Naive thymus-derived CD4-positive, alpha-beta T cell (primary cell): ENCODE measurements at places on chromosomes 1 and 21. TPM values are rescaled to one million over a fixed set of nuclear protein-coding genes. Genes with fewer than 3 reads are reported as not detected.
A peak's percentile ranks its signal among the peaks of the same experiment; 100 is the strongest.

Gene HUNK
- 0.54 TPM for total RNA-seq

Gene DENND2C
- total RNA-seq, result 0.05 and 0.27 TPM in 2 replicates

Gene RGS13
- total RNA-seq, result not detected

Gene HAO2
- not detected for total RNA-seq

Gene TSSK3
- 2.7 TPM for total RNA-seq

Gene FNDC5
- not detected for total RNA-seq

- no peak overlapping the region for H3K4me3 ChIP-seq
- DNase-seq, result no peak
- H3K27me3 ChIP-seq, result no peaks in the 10 kb centered on the region
- no peaks in the 10 kb centered on the region for H3K4me1 ChIP-seq
- H3K36me3 ChIP-seq, result peaks cover 4% of the 10 kb centered on the region
These were observed 156.8 kb downstream of the NTPCR start for GRCh38 chr1:233107130-233107660.

DNA sequence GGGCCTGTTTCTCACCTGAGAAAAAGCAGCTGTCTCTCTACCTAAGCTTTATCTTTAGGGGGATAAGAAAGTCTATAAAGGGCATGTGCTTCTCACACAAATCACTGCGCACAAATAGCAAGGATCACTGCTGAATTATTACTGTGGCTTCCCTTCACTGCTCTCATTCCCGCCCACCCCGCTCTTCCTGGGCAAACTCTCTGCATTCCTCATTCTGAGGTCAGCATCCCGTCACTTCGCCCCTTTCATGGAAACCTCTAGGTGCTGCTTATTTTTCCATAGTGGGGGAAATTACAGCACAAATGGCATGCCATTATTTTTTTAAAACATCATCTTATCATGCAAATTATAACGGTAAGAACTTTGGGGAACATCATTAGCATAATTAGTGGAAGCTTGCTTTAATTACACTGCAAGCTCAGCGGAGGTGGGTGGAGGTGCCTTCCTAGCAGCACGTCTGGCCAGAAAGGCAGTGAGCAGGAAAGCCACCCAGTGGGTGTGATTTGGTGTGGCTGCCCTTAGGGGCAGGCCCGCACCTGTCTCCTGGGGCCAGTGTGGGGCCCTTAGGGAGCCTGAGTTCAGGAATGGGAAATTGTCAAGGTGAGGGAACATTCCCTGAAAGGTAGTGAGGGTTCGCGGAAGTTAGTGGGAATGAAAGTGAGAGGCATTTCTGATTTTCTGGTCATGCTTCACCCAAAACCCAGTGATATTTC, 105.9 kb downstream of the LAMC2 start:
- no peak overlapping the region for H3K27ac ChIP-seq
- H3K36me3 ChIP-seq, result no peaks in the 10 kb centered on the region
- no peaks in the 10 kb centered on the region for H3K27me3 ChIP-seq
- no peak overlapping the region for H3K4me3 ChIP-seq
- no peaks in the 10 kb centered on the region for H3K4me1 ChIP-seq

DNA sequence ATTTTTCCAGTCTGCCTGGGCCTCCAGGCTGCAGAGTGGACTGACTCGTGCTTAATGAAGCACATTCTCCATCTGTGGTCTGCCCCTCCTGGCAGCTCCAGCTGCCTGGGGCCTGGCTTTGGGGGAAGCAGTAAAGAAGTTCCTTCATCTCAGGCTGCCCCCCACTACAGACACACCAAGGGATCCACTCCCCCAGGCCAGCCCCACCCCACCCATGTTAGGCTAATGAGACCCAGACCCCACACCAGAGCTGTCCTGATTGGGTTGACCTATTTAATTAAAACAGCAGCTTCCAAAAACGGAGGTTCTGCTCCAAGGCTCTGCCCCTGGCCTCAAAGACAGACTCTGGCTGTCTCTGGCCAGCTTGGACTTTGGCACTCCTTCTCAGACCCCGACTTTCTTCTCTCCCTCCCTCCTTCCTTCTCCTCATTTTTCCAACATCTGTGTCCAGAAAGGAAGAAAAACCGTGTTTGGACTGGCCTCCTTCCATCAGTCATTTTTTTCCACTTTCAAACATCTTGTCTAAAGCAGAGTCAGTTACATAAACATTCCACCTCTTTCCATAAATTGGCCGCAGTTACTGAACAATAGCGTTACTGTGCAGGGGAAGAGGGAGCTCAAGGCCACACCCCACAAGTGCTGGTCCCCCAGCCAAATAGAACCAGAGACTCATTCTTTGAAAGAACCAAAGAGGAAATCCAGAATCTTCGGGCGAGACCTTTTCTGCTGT, 29.7 kb downstream of the SERTAD4 start:
- no peak for DNase-seq
- H3K36me3 ChIP-seq, result no peaks in the 10 kb centered on the region
- H3K4me3 ChIP-seq, result no peak overlapping the region
- H3K27ac ChIP-seq, result no peak overlapping the region
- H3K27me3 ChIP-seq, result no peaks in the 10 kb centered on the region
- H3K4me1 ChIP-seq, result no peaks in the 10 kb centered on the region

DNA sequence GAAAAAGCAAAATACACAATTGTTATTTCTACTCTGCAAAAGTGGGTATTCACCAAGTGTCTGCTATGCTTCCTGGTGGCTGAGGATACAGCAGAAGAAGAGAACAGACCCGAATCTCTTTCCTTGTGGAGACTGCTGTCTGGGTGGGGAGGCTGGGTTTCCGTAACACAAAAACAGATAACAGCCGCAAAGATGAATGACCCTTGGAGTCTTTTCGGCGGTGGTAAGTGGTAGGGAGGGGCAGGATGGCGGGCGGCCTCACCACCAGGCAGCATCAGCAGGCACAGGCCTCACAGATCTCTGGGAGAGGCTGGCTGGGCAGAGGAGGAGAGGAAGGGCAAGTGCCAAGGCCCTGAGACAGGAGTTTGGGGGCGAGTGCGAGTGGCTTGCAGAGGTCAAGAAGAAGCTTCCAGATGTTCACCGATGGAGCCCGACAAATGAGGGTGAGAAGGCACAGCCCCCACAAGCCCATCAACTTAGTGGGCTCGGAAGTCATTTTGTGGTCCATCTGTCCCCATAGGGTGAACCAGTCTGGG, 164.2 kb downstream of the RHOU start:
- DNase-seq, result no peak
- H3K36me3 ChIP-seq, result no peaks in the 10 kb centered on the region
- H3K4me1 ChIP-seq, result no peaks in the 10 kb centered on the region
- no peaks in the 10 kb centered on the region for H3K27me3 ChIP-seq
- H3K27ac ChIP-seq, result no peak overlapping the region

GRCh38 chr1:199308349-199308846, 669.6 kb downstream of the PTPRC start:
- no peak for DNase-seq
- H3K4me1 ChIP-seq, result no peaks in the 10 kb centered on the region
- no peak overlapping the region for H3K4me3 ChIP-seq
- no peaks in the 10 kb centered on the region for H3K36me3 ChIP-seq
- no peaks in the 10 kb centered on the region for H3K27me3 ChIP-seq

- H3K27ac ChIP-seq, result no peak overlapping the region
- no peaks in the 10 kb centered on the region for H3K27me3 ChIP-seq
- DNase-seq, result no peak
- no peaks in the 10 kb centered on the region for H3K4me1 ChIP-seq
- H3K36me3 ChIP-seq, result no peaks in the 10 kb centered on the region
These were observed 105.3 kb upstream of the SERBP1 start for GRCh38 chr1:67535474-67535873.

GRCh38 chr1:78491451-78492071, 787 bp downstream of the PTGFR start:
- H3K36me3 ChIP-seq, result no peaks in the 10 kb centered on the region
- H3K4me3 ChIP-seq, result no peak overlapping the region
- no peak for DNase-seq
- no peaks in the 10 kb centered on the region for H3K27me3 ChIP-seq
- H3K27ac ChIP-seq, result no peak overlapping the region

DNA sequence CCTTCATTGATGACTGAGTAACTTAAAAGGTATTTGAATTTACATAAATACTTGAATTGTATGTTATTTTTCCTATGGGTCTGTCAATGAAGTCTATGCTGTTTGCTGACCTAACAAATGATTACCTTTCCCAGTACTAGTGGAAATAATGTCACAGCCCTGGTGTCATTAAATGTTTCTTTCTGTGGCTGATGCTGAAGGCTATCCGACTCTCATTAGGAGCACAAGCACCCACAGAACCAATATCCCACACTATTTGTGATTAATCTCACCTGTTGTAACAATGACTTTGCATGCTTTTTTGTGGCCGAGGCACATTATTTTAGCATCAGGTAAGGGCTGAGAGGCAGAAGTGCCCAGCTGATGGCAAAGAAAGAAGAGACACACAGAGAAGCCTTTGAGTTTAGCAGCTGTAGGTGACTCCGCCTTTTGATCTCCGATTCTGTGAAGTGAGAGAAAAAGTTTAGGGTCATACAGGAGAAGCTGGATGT, 25.8 kb upstream of the TRIM45 start:
- no peak overlapping the region for H3K27ac ChIP-seq
- no peaks in the 10 kb centered on the region for H3K27me3 ChIP-seq
- no peaks in the 10 kb centered on the region for H3K36me3 ChIP-seq
- no peaks in the 10 kb centered on the region for H3K4me1 ChIP-seq

- no peak overlapping the region for H3K27ac ChIP-seq
- no peaks in the 10 kb centered on the region for H3K36me3 ChIP-seq
- no peaks in the 10 kb centered on the region for H3K27me3 ChIP-seq
- no peak for DNase-seq
- no peaks in the 10 kb centered on the region for H3K4me1 ChIP-seq
These were observed 11.5 kb downstream of the LRP8 start for GRCh38 chr1:53316424-53316765.

DNA sequence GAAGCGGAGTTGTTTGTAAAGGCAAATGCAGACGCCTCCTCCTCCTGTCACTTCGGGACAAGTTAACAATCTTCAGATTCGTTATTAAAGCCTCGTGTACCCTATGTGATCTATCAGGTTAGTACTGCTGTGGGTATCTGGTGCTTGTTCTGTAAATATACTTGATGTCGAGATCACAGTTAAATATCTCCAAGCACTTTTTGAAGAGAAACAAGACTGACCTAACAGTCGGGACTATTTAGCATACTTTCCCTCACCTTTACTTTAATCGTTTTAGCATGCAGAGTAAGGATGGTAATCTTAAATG, 710 bp downstream of the KLHL20 start:
- peak overlapping the region; percentile 78 for H3K27ac ChIP-seq
- no peak for DNase-seq

GRCh38 chr1:90370686-90371447, 346.2 kb downstream of the BARHL2 start:
- no peaks in the 10 kb centered on the region for H3K36me3 ChIP-seq
- H3K4me1 ChIP-seq, result no peaks in the 10 kb centered on the region
- DNase-seq, result no peak
- no peaks in the 10 kb centered on the region for H3K27me3 ChIP-seq
- H3K27ac ChIP-seq, result no peak overlapping the region
- no peak overlapping the region for H3K4me3 ChIP-seq
